BJ (cell line): ENCODE measurements at places on chromosomes 5 and 9.

GRCh38 chr9:6268826-6269397 lies 53.3 kb downstream of the IL33 start:
- DNase-seq, result no peak

- DNase-seq, result no peak
These were observed 569.7 kb downstream of the ZNF608 start for GRCh38 chr5:124176692-124177091.

DNA sequence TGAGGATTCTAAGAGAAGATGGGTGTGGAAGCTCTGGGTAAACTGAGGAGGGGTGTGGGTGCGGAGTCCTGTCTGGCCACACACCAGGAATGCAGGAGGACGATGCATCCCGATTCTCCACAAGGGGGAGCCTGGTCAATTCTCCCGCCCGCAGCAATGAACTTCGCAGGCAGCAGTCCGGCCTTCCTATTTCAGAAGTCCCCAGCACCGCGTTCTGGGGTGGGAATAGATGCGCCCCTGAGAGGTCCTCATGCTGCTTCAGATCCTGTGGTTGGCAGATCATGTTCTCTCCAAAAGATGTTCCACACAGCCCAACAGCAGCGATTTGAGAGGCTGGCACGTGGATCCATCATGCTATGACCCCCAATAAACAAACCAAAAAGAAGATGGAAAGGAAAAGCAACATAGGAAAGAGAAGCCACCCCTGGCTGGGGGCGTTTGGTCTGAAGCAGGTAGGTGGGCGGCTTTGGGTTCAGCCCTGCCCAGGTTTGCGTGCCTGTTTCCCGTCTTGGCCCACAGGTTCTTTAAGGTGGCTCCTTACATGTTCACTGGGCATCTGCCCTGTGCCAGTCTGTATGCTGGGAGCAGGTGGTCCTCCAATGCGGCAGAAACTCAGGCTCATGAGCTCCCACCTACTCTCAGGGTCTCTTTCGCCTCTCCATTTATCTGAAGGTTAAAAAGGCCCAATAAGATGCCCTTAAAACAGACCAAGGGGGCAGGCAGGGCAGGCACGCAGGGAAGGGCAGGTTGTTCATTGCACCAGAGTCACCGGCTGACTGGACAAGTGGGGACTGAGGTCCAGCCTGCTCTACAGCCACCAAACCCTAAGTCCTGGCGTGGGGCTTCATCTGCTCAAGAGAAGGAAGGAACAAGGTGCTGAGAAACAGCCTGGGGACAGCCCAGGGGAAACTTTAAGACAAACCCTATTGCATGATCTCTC lies 171.6 kb downstream of the PAX5 start:
- DNase-seq, result no peak

DNA sequence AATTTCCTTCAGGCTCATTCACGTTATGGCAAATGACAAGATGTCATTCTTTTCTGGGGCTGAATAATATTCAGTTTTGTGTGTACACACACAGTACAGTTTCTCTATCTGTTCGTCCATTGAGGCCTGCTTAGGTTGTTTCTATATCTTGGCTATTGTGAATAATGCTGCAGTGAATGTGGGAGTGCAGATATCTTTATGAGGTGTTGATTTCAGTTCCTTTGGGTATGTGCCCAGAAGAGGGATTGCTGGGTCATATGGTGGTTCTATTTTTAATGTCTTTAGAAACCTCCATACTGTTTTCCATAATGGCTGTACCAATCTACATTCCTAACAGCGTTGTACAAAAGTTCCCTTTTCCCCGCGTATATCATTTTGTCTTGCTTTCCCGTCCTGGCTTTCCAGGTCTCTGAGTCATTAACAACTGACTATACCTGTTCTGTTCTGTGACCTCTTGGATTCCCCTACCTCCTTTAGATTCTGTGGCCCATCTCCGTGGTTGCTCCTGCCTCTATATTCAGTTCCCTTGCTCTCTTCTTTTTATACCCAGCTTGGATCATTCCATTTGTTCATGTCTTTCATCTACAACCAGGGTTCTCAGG lies 6.8 kb downstream of the SNX30 start:
- DNase-seq, result no peak

GRCh38 chr9:36149197-36149596 lies 12.7 kb downstream of the GLIPR2 start:
- DNase-seq, result no peak

GRCh38 chr9:124595743-124596142 lies 88.5 kb upstream of the NR5A1 start:
- DNase-seq, result no peak

DNA sequence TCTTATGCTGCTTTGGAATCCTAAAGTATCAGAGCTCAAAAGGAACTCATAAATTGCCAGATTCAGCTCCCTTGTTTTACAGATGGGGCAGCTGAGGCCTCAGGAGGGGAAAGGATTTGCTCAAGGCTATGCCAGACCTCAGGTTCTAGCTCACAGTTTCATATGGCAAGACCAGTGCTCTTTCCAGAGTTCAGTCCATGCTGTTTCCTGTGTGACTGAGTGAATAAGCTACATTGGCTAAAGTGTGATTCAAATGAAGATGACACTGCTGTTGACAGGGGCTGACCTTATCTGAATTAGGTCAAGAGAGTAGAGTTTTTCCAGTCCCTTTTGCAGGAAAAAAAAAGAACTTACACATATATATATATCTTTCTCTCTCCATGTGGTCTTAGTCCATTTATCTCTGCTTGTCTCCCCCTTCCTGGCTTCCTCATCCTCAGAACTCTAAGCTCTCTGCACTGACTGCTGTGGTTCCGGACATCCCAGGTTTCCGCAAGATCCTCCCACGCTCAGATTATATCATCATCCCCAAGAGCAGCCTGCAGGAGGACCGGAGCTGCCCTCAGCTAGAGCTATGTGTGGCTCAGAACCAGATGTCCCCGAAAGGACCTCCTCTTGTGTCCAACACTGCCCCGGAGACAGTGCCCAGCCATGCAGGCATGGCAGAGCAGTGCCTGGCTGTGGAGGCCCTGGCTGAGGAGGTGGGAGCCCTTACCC lies 9.3 kb downstream of the HMGXB3 start:
- no peak for DNase-seq

GRCh38 chr9:117706421-117707116 lies 2.4 kb downstream of the TLR4 start:
- no peak for DNase-seq

- DNase-seq, result no peak
These were observed 57.0 kb upstream of the SAP30L start for GRCh38 chr5:154388842-154389241.
